SJSA1 (cell line): ENCODE measurements at places on chromosomes 1 and 21. TPM values are rescaled to one million over a fixed set of nuclear protein-coding genes. Genes with fewer than 3 reads are reported as not detected.

The DNAH14 gene
- 36.2 and 51.7 TPM in 2 replicates for total RNA-seq

DNA sequence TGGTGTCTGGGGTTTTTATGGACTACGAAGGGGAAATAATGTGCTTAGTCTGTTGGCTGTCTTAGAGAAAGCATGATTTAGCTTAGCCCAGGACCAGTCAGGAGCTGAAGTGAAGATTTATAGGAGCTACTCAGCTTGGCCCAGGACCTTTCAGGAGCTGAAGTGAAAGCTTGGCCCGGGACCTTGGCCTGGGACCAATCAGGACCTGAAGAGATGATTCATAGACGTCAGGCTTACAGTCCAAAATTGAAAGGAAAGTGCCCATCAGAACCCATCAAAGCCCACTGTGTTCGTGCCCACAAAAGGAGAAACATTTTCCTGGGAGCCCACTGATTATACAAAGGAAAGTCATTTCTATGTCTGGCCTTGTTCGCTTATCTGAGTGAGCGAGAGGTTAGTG lies 35.6 kb downstream of the MSTO1 start:
- H3K27me3 ChIP-seq: no peaks in the 10 kb centered on the region
- H3K36me3 ChIP-seq: peaks cover 31% of the 10 kb centered on the region
- no peak for DNase-seq

DNA sequence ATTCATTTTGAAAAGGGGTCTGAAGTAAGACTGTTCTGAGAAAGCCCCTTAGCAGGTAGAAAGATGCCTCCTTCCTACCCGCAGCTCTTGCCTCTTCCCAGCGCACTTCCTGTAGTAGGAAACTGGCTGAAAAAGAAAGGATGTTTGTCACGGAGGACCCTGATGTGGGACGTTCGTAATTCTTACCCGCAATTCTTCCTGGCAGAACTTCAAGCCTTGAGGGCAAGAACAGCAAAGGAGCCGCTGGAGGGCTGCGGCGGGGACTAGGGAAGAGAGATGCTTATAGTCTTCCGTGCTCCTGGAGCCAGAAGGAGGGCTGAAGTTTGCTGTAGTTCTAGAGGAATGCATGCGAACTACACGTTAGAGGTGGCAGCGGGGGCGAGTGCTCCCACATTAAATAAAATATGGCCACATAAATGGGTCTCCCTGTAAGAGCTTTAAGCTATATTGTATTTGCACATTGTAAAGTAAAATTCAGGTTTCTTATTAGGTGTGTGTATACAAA lies 6.3 kb downstream of the C1orf53 start:
- H3K36me3 ChIP-seq: no peaks in the 10 kb centered on the region
- H3K4me1 ChIP-seq: peaks cover 6% of the 10 kb centered on the region
- no peak overlapping the region for H3K4me3 ChIP-seq
- DNase-seq: no peak
- peaks cover 21% of the 10 kb centered on the region for H3K27me3 ChIP-seq
- H3K27ac ChIP-seq: no peak overlapping the region

DNA sequence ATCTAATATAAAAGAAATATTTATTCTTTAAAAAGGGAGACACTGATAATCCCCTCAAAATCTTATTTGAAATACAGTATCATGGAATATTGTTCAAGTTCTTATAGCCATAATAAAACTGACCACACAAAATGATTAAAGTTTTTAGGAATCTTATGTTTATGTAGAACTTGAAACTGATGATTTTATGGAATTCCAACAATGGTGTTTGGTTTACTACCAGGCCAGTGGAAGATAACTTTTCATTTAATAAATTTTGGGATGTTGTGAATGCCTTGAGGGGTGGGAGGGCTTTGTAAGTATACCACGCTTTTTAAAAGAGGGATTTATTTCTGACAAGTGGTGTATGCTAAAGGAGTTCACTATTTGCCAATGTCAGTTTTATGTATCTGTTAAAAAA lies 87.7 kb downstream of the RAB3GAP2 start:
- peaks cover 13% of the 10 kb centered on the region for H3K36me3 ChIP-seq
- no peaks in the 10 kb centered on the region for H3K27me3 ChIP-seq

- H3K4me3 ChIP-seq: no peak overlapping the region
- H3K27ac ChIP-seq: no peak overlapping the region
- no peaks in the 10 kb centered on the region for H3K27me3 ChIP-seq
Measured at GRCh38 chr1:218529646-218530300, 184.6 kb downstream of the TGFB2 start.

DNA sequence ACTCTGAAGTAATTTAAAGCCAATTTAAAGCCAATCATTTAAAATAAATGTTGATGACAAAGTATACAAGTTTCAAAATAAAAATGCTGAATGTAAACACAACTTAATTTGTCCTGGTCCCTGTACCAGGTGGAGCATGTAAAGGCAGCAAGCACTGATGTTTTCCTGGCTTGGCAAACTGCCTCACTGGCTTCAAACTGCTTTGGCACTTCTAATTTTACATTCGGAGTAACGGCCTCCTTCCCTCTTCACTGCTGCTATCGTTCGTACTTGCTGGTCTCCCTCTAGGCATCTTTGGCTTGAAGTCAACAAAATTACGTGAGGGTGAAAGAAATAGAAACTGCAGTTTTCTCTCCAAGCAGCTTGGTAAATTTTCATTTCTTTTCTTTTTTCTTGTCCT lies 287.9 kb downstream of the LTN1 start:
- H3K27ac ChIP-seq: no peak overlapping the region
- no peaks in the 10 kb centered on the region for H3K36me3 ChIP-seq
- no peak overlapping the region for H3K4me3 ChIP-seq
- no peak for DNase-seq
- no peaks in the 10 kb centered on the region for H3K27me3 ChIP-seq
